ENCODE measurements at places on chromosomes 13 and 19. TPM values are rescaled to one million over a fixed set of nuclear protein-coding genes. Genes with fewer than 3 reads are reported as not detected.

ATP8B3 gene
- total RNA-seq: 5.0 TPM

DPF1 gene
- 3.5 TPM for total RNA-seq

IGFL1 gene
- total RNA-seq: not detected

ZNF841 gene
- total RNA-seq: 8.3 TPM

UBE2L5 gene
- total RNA-seq: not detected

NUP62 gene
- total RNA-seq: 28.8 TPM

FUT2 gene
- total RNA-seq: not detected

GJA3 gene
- total RNA-seq: under 0.01 TPM

CATSPERD gene
- not detected for total RNA-seq

TUBA3C gene
- total RNA-seq: not detected

AKT1S1 gene
- total RNA-seq: 37.5 TPM

All from myometrial cell (primary cell).